ENCODE measurements at places on chromosomes 6 and 20.

DNA sequence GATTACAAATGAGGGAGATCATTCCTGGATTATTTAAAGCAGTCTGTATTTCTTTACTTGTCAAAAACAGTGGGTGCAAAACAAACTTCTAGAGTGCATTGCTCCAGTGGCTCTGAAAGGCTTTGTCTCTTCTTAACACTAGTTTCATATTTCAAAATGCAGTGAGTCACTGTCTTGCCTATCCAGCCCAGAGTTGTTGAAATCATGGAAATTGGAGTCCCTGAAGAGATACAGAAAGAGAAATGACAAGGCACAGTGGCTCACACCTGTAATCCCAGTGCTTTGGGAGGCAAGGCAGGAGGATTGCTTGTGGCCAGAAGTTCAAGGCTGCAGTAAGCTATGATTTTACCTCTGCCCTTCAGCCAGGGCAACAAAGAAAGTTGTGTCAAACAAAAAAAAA, 11.3 kb downstream of the SLC2A12 start:
- DNase-seq = no peak

DNA sequence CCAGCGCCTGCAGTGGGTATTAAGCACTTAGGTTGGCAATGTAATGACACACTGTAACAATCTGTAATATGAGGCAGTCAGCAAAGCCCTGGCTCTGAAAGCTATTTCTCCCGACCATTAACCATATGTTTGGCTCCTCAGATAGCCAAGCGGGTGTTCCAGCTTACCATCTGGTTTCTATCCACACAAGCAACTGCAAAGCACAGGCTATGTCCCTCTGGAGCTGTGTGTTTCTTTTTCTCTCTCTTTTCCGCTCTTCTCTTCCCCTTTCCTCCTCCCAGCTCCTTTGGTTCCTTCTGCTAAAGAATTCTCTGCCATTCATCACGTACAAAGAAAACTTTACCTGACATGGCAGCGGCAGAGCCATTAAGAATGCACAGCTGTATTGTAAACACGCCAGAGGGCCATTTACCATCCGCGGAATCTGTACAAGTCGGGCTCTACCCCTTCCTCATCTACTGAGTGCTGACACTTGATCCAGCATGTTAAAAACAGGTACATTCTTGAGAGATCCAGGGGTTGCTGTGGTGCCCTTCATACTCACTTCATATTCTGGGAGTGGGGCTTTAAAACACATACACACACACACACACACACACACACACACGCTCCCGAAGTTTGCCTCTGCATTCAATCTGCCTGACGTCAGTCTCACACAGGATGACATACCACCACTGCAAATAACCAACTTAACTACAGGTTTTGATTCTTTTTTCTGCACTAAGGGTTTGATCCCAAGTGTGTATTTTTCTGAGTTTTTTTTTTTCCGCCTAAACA, 77.2 kb downstream of the BACH2 start:
- DNase-seq = peak; percentile 21

DNA sequence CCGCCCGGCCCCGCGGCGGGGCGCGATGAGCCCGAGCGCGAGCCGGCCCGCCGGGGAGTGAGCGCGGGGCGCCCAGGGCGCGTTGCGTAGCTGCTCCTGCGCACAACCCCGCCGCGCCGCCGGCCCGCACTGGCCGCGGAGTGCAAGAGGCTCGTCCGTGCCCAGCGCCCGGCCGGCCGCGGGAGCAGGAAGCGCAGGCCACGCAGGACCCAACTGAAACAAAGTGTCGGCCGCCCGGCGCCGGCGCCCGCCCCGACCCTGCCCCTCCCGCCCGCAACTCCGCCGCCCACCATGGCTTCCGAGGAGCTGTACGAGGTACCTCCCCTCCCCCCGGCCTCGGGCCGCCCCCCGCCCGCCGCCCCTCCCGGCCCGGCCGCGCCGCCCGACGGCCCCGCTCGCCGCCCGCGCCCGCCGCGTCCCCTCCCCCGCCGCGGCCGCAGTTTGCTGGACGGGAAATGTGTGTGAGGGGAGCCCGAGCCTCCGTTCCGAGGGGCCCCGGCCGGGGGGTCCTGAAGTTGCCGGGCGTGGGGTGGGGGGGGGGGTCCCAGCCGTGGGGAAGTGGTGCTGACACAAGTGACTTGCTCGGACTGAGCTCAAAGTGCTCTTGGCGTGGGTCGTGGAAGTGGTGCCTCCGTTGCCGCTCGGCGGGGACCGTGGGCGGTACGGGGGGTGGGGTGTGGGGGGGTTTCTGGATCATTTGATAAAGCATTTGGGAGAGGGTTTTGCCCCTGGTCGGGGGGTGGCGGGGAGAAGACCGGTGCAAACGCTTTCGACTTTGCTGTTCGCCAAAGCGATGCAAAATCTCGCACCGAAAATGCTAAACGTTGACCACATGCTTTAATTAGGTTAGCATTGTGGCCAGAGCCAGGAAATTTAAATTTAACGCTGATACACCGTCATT, 539 bp downstream of the CDYL start:
- peak; percentile 20 for DNase-seq

GRCh38 chr6:43952746-43953145, 174.5 kb downstream of the MRPL14 start:
- no peak for DNase-seq

GRCh38 chr20:22248051-22248667, 336.2 kb downstream of the FOXA2 start:
- DNase-seq = no peak

GRCh38 chr6:25137480-25137879, 141.7 kb upstream of the CARMIL1 start:
- DNase-seq = peak; percentile 51

DNA sequence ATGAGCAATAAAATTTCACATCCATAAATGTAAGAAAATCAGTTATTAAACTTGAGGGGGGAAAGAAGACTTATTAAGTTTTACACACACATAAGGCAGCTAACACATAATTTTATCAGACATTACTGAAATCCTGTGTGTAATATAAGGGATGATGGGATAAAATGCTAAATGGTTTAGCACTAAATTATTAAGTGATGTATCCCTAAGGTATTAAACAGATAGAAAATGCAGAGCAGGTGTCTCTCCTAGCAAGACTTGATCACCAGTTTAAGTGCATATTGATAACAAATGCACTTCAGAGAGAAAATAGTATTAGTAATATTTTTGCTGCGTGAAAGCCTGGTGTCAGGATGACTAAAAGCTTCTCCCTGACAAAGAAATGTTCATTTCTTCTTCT, 172.8 kb upstream of the ZFP64 start:
- DNase-seq = no peak

GRCh38 chr6:14873101-14873500, 372.8 kb upstream of the JARID2 start:
- DNase-seq = no peak

- DNase-seq = no peak
Measured at GRCh38 chr6:50112981-50113857, 63.5 kb upstream of the DEFB112 start.

Data from CD4-positive, alpha-beta T cell treated with Interferon alpha-2 for 1 hour (primary cell).